ENCODE measurements at places on chromosomes 2 and 18.

GRCh38 chr18:13495961-13496360 is 230.4 kb downstream of the FAM210A start:
- DNase-seq = no peak

DNA sequence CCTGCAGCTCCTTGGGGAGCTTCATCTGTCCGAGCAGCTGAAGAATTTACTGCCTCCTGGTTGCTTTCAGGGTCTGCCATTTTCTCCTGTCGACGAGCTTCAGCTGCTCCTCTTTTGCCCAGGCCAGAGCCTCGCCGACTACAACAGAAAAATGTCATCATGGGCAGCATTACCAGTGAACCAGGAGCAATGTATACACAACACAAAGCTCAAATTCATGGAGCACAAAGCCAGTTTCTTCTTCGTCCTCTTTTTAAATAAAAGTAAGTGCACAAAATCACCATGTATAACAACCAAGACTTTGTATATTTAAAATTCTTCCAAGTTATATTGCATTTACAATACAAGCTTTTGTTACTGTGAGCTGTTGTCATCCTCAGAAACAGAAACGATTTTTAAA is 85.0 kb downstream of the TRIP12 start:
- DNase-seq = no peak

DNA sequence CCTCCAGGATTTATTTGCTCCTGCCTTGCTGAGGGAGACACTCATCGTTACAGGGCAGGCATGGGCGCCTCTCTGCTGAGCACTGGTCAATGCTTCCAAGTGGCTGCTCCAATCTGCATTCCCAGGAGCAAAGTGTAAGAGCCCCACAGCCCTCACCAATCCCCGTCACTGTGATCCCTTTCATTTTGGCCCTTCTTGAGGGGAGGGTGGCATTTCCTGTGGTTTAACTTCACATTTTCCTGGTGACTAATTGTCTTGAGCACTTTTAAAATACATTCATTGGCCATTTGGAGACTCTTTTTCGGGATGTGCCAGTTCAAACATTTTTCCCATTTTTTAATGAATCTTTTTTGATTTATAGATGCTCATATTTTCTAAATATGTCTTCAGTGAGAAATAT is 33.0 kb downstream of the TPO start:
- DNase-seq = no peak

DNA sequence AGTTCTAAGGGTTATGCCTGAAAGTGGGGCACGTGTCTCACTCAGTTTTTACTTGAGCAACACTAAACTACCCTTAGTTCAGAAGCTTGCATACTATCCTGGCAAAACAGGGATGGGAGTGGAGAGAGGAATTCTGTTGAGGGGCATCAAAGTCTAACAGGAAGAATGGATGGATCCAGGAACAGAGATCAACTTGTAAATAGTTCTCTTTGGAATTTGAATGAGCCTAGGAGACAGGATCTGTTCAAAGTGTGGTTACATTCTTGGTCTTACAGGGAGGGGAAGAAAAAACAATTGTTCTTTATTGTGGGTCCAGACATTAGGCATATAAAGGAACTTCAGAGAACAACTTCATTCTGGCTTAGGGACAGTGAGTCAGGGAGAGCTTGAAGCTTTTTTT is 560.2 kb downstream of the CNTNAP5 start:
- DNase-seq = no peak

- DNase-seq = no peak
These were observed 51.1 kb downstream of the RTN4 start for GRCh38 chr2:54999182-54999581.
